Panc1 (cell line): ENCODE measurements at places on chromosomes 1 and 21.

DNA sequence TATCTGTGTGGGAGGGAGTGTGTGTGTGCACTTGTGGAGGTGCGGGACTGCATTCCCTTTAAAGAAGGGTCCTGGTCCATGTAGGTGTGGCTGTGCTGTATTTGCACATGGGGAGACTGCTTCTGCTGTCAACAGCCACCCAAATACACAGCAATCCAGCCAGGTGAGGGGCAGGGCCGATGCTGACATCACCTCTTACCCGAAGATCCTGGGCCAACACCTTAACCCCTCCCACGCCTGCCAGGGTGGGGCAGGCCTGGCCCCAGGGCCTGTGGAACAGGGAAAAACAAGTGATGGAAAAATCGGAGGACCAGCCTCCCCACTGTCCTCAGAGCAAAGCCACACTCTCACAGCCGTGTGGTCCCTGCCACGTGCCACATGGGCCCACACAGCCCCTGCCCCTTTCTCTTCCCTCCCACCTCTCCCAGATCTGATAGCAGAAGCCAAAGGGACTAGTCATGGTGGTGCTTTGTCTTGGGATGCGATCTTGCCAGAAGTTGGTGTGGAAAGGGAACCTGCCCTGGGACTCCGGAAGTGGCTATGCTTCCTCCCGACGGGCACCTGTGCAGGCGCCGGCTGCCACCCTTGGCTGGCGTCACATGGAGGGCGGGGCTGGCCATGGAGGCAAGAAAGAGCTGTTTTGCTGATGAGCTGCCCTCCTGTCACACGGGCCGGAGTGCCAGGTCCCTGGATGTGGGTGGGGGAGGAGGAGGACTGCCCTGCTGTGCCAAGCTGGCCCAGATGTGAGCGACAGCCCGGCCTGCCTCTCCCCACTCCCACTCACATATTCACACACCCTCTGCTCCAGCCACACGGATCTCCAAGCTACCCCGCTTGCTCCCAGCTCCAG, 7.8 kb upstream of the CASZ1 start:
- no peak for DNase-seq
- no peaks in the 10 kb centered on the region for H3K27me3 ChIP-seq
- H3K36me3 ChIP-seq: no peaks in the 10 kb centered on the region
- no peak overlapping the region for H3K4me3 ChIP-seq
- no peak overlapping the region for H3K27ac ChIP-seq

- no peaks in the 10 kb centered on the region for H3K4me1 ChIP-seq
- H3K27me3 ChIP-seq: no peaks in the 10 kb centered on the region
- H3K27ac ChIP-seq: no peak overlapping the region
- no peaks in the 10 kb centered on the region for H3K36me3 ChIP-seq
- no peak for DNase-seq
- no peak overlapping the region for H3K4me3 ChIP-seq
Measured at GRCh38 chr1:97207868-97208267, 486.3 kb downstream of the PTBP2 start.

DNA sequence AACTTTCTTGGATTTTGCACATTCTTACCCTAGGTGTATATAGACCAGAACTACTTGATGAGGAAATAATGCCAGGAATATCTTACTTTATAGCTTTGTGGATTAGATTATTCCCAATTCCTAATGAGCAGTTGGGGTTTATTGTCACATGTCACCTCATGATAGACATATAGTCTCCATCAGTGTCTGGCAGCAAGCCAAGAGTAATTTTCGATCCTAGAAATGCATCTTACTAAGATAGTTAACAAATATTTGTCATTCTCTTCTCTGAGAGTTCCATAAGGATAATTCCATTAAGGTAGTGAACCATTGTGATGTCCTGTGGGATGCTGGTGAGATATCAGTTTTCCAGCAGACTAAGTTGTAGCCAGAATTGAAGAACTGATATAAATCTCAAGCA, 1282.9 kb upstream of the B3GALT2 start:
- no peaks in the 10 kb centered on the region for H3K36me3 ChIP-seq
- no peak overlapping the region for H3K4me3 ChIP-seq
- H3K4me1 ChIP-seq: no peaks in the 10 kb centered on the region
- no peak overlapping the region for H3K27ac ChIP-seq
- no peak for DNase-seq

DNA sequence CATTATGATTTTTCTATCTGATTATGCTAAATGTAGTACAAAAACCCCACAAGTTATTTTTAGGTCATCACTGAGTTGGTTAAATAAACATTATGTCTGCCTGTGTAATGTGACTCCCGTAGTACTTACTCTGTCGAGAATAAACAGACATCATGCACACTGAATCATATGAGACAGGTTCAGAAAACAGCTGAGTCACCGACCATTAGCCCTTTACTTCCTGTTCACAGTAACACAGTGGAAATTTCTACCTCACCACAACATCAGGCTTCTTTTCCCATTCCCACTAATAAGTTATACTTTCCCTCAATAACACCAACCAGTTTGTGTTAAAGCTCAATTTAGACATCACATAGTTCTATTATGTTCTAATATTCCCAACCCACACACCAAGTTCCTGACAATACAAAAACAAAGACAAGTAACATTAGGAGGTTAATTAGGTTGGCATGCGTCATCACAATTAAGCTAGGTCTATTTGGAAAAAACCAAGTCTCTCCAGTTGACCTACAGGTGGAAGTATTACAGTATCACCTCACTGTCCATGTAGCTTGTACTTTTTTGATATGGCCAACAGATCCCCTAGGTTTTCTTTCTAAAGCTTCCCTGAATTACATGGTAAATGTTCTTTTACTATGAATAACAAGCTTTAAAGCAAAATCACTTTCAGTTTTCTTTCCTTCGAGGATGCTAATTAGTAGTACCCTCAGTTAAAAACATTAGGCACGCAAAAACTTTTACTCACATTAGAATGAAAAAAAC, 154.2 kb downstream of the EIF4G3 start:
- peak overlapping the region; percentile 4 for H3K4me3 ChIP-seq
- peaks cover 28% of the 10 kb centered on the region for H3K4me1 ChIP-seq
- H3K27ac ChIP-seq: peak overlapping the region; percentile 97

DNA sequence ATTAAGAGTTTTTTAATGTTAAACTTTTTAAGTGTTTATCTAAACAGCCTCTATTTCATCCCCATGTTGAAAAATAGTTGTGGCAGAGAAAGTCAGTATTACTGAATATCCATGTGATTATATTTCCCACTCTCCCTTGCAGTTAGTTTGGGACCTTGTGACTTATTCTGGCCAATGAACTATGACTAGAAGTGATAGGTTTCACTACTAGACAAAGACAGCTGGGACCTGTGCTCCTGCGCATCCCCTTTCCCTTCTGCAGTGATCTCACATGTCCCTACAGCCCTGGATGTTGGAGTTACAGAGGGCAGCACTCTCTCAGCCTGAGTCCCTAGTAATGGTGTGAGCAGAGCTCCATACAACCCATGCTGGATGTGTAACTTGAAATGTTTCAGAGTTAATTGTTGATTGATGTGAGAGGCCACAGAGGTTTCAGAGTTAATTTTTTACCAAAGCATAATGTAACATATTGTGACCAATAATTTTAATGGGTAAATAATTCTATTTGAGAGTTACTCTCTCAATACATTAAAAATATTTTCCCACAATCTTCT, 18.7 kb upstream of the SAMD13 start:
- H3K36me3 ChIP-seq: no peaks in the 10 kb centered on the region
- H3K27ac ChIP-seq: no peak overlapping the region
- no peaks in the 10 kb centered on the region for H3K27me3 ChIP-seq
- H3K4me3 ChIP-seq: no peak overlapping the region
- H3K4me1 ChIP-seq: no peaks in the 10 kb centered on the region

- no peak overlapping the region for H3K4me3 ChIP-seq
- no peaks in the 10 kb centered on the region for H3K4me1 ChIP-seq
- H3K36me3 ChIP-seq: no peaks in the 10 kb centered on the region
- DNase-seq: no peak
- no peaks in the 10 kb centered on the region for H3K27me3 ChIP-seq
- no peak overlapping the region for H3K27ac ChIP-seq
Measured at GRCh38 chr1:82329226-82329625, 528.5 kb downstream of the ADGRL2 start.

- no peak for DNase-seq
- H3K4me3 ChIP-seq: no peak overlapping the region
- no peaks in the 10 kb centered on the region for H3K27me3 ChIP-seq
- no peak overlapping the region for H3K27ac ChIP-seq
Measured at GRCh38 chr1:109617291-109617801, 2.1 kb downstream of the GNAT2 start.

DNA sequence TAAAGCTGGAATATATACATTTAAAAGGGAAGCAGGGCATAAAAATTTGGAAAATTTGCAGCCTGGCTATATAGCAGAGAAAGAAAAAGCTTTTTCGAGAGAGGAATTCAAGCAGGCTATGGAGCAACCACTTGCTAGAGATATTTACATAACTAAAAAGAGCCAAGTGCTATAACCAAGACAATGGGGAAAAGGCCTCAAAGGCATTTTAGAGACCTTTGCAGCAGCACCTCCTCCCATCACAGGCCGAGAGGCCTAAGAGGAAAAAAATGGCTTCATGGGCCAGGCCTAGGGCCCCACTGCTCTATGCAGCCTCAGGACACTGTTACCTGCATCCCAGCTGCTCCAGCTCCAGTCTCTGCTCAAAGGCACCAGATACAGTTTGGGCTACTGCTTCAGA, 37.0 kb downstream of the CAPN9 start:
- H3K27me3 ChIP-seq: peaks cover 15% of the 10 kb centered on the region
- no peaks in the 10 kb centered on the region for H3K36me3 ChIP-seq
- H3K4me3 ChIP-seq: no peak overlapping the region
- no peak overlapping the region for H3K27ac ChIP-seq
- no peaks in the 10 kb centered on the region for H3K4me1 ChIP-seq

DNA sequence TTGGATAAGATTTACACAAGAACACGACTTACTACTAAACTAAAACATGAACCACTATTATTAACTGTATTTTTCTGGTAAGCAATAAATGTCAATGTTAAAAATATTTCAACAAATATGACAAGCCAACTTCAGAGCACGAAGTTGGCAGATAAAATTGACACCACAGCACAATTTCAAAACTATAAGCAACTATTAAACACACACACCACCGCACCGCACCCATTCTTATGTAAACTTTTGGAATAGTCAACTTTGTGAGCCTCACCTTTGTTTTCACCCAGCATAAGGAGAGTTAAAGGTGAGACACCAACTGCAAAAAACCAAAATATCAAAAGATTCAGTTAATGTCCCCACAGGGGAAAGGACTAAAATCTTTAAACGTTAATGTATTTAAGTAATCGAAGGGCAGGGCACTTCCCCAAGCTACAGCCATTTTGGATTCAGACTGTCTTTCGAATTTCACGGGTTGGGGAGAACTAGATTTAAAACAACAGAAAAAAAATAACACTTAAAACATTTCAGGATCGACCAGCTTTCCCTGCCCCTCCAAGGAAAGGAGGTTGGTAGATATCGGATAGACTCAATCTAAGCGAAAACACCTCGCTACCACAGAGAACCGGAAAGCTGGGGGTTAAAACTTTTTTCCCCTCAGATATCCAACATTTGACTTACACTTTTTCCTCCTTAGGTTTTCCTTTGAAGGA, 872 bp downstream of the GPBP1L1 start:
- no peak for DNase-seq
- peak overlapping the region; percentile 100 for H3K4me3 ChIP-seq
- H3K4me1 ChIP-seq: peaks cover 47% of the 10 kb centered on the region
- peak overlapping the region; percentile 97 for H3K27ac ChIP-seq
- peaks cover 14% of the 10 kb centered on the region for H3K36me3 ChIP-seq
- no peaks in the 10 kb centered on the region for H3K27me3 ChIP-seq

- H3K4me1 ChIP-seq: peaks cover 5% of the 10 kb centered on the region; the same call in 1 of the 2 replicates
- no peaks in the 10 kb centered on the region for H3K36me3 ChIP-seq
- 0 out of 2 replicates have a peak, but pooled peaks cover 3% of the 10 kb centered on the region for H3K27me3 ChIP-seq
Measured at GRCh38 chr1:204286831-204287421, 72.8 kb downstream of the PLEKHA6 start.

DNA sequence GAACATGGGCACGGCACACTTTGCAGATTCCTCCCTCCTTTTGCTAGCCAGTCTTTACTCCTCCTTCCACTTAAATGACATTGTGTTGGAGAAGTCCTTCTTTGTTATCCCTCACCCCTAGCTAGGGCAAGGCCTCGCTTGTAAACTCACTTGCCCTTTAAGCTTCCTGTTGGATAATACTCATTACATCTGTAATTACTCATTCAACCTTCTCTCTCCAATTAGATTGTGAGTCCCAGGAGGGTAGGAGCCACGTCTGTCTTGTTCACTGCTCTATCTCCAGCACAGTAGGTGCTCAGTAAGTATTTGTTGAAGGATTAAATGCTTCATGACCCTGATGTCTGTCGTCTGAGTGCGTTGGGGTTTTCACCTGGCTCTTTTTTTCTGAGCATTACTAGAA, 98.7 kb upstream of the USP24 start:
- no peak overlapping the region for H3K27ac ChIP-seq
- H3K4me3 ChIP-seq: no peak overlapping the region
- no peaks in the 10 kb centered on the region for H3K36me3 ChIP-seq
- no peaks in the 10 kb centered on the region for H3K27me3 ChIP-seq

DNA sequence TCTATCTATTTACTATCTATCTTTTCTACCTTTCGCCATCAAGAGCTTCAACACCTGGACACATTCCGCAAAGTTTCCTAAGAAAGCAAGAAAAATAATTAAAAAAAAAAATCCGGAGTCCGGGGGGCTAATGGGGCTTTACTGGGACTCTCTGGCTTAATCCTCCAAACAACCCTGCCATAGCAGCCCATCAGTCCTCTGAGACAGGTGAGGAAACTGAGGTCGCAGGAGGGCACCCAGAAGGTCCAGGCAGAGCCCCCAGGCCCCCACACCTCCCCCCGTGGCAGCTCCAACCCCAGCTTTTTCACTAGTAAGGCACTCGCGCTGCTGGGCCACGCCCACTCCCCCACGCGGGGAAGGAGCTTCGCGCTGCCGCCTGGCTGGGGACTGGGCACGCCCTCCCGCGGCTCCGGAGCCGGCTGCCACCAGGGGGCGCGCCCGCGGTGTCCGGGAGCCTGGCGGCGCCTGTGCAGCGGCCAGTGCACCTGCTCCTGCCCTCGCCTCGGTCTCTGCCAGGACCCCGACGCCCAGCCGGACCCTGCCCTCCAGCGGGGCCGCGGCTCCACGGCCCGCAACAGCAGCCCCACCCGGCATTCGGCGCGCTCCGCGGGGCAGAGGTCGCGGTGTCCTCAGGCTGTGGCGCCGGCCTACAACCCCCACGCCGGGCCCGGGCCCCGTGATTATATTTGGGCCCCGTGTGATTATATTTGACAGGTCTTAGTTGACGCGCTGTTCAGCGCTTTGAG, 54.1 kb upstream of the SAMD11 start:
- no peak for DNase-seq
- no peaks in the 10 kb centered on the region for H3K36me3 ChIP-seq
- H3K27ac ChIP-seq: no peak overlapping the region

- H3K4me3 ChIP-seq: peak overlapping the region; percentile 99
- no peaks in the 10 kb centered on the region for H3K27me3 ChIP-seq
- no peak for DNase-seq
- peaks cover 2% of the 10 kb centered on the region; the same call in 1 of the 2 replicates for H3K36me3 ChIP-seq
- H3K27ac ChIP-seq: peak overlapping the region; percentile 95
- H3K4me1 ChIP-seq: peaks cover 12% of the 10 kb centered on the region
Measured at GRCh38 chr1:185155600-185156287, 1.0 kb downstream of the TRMT1L start.

DNA sequence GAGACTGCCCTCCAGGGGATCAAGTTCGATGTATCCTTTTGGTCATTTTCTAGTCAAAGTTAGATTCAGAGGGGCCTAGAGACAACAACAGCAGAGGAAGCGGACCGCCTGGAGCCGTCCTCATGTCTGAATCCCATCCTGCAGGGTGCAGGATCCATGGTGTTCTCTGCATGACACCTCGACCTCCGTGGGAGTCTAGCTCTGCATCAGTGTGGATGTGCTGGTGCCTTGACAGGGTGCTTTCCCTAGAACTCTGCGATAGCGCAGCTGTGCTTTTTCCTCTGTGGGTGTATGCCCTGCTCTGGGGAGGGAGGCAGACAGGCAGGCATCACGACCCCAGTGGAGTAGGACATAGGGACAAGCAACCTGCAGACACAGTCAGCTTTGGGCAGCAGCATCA, 48.2 kb upstream of the A3GALT2 start:
- no peak overlapping the region for H3K27ac ChIP-seq
- H3K4me3 ChIP-seq: no peak overlapping the region
- no peaks in the 10 kb centered on the region for H3K27me3 ChIP-seq
- H3K36me3 ChIP-seq: no peaks in the 10 kb centered on the region
- peaks cover 10% of the 10 kb centered on the region for H3K4me1 ChIP-seq
